ENCODE measurements at places on chromosomes 13 and 19. TPM values are rescaled to one million over a fixed set of nuclear protein-coding genes. Genes with fewer than 3 reads are reported as not detected.

The KLK1 gene
- total RNA-seq = not detected

The ZFR2 gene
- total RNA-seq = 0.13 TPM

GRCh38 chr13:113430378-113431110 lies 22.7 kb downstream of the ADPRHL1 start:
- no peak for ATAC-seq

GRCh38 chr19:18225355-18225701 lies 910 bp downstream of the PDE4C start:
- no peak for ATAC-seq

GRCh38 chr13:106513025-106513983 lies 22.2 kb downstream of the EFNB2 start:
- ATAC-seq = no peak

DNA sequence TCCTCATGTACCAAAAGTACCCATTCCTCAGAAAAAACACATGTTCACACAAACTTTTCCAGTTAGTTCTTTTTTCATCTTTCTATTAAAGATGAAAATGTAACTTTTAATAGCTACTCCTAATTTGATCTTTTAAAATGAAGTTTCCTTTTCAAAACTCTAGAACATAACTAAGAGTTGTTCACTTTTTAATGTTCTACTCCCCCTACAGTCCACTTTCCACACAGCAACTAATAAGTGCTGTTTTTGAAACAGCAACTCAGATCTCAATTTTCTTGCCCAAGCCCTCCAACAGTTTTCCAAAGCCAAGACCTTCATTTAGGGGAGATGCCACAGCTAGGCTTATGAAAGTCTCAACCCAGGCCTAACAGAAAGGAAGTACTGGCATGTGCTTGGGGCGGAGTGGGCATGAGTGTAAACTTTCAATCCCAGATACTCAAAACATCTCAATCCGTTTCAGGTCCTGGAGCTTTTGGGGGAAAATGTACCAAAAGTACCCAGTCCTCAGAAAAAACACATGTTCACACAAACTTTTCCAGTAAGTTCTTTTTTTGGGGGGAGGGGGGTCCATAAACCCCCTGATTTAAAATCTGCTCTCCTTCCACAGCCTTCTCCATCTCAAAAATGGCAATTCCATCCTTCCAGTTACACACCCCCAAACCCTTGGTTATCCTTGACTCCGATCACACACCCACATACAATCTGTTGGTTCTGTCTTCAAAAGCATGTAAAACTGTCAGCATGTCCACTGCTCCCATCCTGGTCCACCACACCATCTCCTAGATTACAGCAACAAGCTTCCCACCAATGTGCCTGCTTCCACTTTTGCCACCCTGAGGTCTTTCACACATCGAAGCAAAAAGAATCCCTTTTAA lies 2.0 kb downstream of the FBL start:
- no peak for ATAC-seq

DNA sequence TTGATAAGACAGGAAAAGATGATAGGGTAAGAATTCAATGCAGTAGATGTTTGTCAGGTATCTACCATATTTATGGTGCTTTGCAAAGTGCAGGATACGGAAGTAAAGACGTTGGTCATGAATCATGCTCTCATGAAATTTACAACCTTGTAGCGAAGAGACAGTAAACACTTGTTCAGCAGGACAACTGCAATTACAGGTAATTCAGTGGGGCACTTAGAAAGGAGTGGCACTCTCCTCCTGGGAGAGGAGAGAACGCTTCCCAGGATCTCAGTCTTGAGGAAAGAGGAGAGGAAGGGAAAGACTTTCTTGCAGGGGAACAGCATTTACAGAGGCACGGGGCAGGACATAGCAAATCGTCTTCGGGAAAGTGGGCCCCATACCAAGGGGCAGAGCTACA lies 46.4 kb downstream of the SOX1 start:
- ATAC-seq = no peak

The SIGLEC8 gene
- total RNA-seq = 0.25 TPM

The NLRP4 gene
- total RNA-seq = not detected

The ZNF66 gene
- 1.7 TPM for total RNA-seq

DNA sequence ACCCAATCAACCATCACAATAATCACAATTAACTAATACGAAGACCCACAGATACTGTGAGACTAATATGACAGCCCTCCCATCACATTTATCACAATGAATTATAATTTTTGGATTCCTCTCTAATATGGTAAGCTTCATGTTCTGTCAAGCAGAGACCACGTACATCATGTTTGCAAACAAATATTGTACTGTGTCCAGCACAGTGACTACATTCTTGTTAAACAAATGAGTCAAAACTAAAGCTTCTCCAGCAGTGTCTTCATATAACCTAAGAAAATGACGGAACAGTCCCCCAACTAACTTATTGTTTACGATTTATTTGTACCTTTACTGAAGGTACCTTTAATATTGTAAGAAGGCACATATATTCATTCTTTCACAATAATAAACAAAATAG lies 292.6 kb downstream of the ENOX1 start:
- ATAC-seq = no peak

DNA sequence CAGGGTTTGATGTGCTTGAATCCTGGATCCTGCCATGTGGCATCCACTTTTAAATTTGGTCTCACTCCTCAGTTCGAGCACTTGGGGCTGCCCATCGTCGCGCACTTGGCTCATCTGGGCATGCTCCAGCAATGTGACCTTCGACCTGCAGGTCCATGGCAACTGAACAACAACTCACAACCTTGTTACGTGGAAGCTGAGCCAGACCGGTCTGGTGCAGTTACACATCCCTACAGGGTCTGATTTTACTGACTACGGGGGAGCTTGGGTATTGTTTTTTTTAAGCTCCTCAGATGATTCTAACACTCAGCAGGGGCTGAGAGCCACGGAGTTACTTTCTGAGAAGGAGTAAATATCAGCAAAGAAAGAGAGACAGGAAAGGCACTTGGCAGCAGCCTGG lies 769.6 kb downstream of the UQCRFS1 start:
- no peak for ATAC-seq

- ATAC-seq = no peak
Measured at GRCh38 chr13:42946927-42947326, 45.1 kb downstream of the EPSTI1 start.

- ATAC-seq = peak; percentile 98
Measured at GRCh38 chr19:10027158-10027997, 14.1 kb downstream of the RDH8 start.

- ATAC-seq = peak; percentile 53
Measured at GRCh38 chr19:8487137-8487851, 15.1 kb downstream of the PRAM1 start.
